Left lung (tissue), 14 donors: ENCODE measurements at places on chromosomes 3 and 15.

GRCh38 chr15:71899674-71900073, 89.3 kb downstream of the NR2E3 start:
- DNase-seq: no peak

- DNase-seq: no peak
These were observed 60.9 kb upstream of the ITGA11 start for GRCh38 chr15:68492855-68493254.

DNA sequence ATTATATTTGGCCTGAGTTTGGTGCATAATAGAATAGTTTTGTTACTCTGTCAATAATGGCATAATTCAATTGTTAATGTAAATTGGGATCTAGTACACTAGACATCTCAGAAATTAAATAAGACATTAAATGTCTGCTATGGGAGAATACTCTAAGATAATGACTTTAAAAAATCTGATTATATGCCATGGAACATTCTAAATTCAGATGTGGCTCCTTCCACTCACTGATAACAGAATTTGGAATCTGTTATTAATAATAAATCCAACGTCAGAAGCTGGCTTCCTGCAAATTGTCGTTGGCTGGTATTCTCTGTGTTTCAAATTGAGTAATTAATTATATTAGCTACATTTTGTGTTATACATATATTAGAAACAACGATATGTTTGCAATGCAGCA, 258.1 kb downstream of the CNTN6 start:
- DNase-seq: no peak

GRCh38 chr3:88988906-88989305, 118.5 kb upstream of the EPHA3 start:
- DNase-seq: no peak

GRCh38 chr3:136464502-136464901, 214.4 kb downstream of the PCCB start:
- DNase-seq: no peak

DNA sequence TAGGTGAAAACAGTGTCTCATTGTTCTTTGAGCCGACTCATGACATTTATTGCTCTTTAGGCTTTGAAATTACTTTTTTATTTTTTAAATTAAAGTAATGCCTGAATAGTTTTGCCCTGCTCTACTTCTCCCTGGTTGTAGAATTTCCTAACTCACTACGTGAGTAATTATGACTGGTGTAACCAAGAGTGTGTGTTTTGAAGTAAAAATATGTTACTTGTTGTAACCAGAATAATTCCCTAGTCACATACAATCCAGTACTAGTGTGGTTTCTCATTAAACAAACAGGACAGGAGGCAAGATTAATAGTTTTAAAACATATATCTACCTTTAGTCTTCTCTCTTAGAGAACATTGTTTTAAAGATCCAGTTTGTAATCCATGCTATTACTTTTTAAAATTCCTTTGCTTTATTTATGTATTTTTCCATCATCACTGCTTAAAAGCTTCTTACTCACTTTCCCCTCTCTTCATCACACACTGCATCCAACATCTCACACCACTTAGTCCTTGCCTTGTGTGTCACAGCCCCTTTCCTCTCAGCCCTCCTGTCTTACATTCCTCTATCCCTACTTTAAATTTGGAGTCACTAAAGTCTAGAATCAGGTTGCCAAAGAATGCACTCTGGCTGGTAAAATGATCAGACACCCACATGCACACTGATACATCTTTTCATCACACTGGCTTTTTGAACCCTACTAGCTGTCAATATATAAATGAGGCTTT, 219.7 kb downstream of the WNT5A start:
- DNase-seq: no peak

DNA sequence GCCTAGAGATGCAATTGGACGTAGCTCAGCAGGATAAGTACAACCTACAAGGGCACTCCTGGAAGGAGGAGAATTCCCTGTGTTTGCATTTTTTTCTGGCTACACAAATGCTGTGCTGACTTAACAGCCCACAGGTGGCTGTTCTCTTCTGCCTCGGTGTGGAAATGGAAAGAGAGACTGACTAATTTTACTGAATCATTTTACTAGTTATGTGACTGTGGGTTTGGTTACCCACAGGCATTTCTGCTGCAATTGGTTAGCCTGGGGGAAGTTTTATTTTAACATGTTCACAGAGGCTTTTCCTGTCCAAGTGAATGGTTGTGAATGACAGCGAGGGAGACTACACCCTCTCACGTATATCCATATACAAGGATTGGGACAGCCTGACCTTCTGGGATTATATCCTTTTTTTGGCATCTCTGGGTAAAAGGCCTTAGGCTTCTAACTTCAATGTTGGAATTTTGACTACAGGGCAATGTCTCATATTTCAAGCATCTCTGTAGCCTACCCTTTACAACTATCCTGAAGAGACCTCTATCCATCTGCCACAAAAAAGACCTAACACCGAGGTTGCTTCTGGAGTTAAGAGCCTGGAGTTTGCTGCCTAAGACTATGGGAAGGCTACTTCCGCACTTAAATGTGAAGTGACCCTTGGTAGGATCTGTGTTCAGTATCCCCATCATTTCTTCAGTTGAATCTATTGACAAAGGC, 67.2 kb upstream of the TP63 start:
- DNase-seq: no peak

- DNase-seq: no peak
These were observed 195.4 kb downstream of the KLF13 start for GRCh38 chr15:31522028-31522427.

- DNase-seq: no peak
These were observed 25.6 kb upstream of the ATP2B2 start for GRCh38 chr3:10531031-10531430.

- no peak for DNase-seq
These were observed 28.2 kb upstream of the BCL6 start for GRCh38 chr3:187773233-187774184.
